ENCODE measurements at places on chromosomes 13 and 19. TPM values are rescaled to one million over a fixed set of nuclear protein-coding genes. Genes with fewer than 3 reads are reported as not detected.

DNA sequence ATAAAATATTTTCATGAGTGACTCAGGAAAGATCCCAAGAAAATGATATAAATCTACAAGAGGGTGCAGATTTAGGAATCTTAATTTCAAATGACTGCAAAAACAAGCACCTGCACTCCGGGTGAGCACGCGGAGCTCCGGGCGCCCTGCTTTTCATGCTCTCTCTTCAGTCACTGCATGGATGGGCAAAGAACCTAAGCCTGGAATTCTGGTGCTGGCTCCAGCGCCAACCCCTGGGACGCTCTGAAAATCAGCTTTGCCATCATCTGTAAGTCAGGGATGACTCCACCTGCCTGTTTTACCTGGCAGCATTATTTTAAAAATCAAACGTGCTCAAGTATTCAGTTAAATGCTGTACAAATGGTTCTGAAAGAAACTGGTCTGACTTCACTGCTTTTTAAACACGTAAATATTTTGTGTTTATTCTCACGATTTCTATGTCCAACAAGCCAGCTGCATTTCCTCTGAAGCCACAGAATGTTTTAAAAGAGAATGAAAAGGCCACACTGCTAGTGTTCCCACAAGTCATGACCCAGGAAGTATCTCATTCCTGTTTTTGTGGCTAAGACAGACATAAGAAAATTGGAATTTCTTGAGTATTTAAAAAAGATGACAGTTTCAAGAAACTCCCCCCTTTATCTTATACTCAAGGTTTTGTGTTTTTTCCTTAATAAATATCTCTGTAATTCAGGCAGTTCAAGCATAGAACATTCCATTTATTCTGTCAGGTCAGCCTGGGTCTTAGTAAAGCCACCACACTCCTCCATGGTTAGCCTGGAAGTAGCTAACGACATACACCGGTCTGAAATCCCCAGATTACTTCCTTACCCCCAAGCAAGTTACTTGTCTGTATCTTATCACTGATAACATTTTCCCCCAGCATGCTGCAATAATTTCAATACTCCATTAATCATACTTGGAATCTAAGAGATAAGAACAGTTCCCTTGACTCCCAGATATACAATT is 81.1 kb downstream of the COL4A1 start:
- no peak for DNase-seq

DNA sequence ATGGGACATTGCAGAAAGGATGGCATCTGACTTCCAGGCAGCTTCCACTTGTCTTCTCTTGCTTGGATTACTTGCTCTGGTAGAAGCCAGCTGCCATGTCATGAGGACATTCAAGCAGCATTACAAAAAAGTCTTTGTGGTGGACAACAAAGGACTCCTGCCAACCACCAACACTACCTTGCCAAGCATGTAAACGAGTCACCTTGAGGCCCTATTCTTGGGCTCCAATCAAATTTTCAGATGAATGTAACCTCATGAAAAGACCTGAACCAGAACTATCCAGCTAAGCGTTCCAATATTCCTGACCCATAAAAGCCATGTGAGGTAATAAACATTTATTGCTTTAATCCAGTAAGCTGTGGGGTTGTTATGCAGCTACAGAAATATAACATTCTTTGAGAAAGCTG is 12.5 kb downstream of the PROSER1 start:
- DNase-seq: no peak

GRCh38 chr13:69751259-69751658 is 356.4 kb upstream of the ATXN8OS start:
- DNase-seq: no peak

The INSR gene
- 71.9 TPM for total RNA-seq

The PLPPR3 gene
- total RNA-seq: not detected

DNA sequence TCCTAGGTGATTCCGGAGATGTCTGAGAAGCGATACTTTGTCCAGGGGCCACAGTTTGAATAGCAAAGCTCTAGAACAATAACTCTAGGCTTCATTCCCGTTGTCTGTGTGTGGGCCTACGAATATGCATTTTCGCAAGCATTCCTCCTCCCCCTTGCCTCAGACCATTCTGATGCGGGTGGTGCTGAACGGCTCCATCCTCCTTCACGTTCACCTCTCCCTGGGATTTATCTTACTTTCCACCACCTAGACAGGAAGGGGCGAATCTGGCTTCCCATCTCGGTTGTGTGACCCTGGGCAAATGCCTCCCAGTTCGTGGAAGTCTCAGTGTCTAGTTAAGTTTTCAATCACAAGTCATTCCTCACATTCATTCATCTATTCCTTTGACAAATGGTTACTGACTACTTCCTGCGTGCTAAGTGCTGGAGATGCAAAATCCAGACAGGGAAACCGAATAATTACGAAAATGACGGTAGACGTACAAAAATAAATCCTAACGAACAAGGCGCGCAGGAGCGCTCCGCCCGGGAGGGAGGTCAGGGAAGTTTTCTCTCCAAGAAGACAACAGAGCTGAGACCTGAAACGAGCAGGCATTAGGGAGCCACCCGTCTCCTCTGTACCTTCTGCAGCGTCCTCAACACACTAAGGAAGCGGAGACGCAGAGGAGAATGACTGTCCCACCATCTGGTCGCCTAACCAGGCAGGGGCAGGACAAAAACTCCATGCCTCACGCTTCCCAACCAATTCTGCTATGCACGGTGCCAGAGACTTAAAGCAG is 1.3 kb upstream of the CNOT3 start:
- no peak for DNase-seq

DNA sequence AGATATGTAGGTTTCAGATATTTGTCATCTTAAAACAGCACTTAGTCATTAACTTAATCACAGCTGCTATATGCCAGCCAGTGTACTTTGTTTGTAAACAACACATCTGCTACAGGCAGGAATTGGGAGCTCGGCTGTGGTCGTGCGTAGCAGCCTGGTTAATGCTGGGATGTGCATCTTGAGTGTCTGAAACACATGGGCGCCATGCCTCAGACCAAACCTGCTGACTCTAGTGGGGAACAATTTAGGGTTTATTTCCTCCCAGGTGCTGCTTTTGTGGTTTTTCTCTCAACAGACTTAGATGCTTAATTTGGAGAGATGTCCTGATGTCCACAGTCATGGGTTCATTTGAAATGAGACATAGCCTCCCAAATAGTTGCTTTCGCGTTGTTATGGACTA is 238.5 kb upstream of the TMTC4 start:
- DNase-seq: no peak

DNA sequence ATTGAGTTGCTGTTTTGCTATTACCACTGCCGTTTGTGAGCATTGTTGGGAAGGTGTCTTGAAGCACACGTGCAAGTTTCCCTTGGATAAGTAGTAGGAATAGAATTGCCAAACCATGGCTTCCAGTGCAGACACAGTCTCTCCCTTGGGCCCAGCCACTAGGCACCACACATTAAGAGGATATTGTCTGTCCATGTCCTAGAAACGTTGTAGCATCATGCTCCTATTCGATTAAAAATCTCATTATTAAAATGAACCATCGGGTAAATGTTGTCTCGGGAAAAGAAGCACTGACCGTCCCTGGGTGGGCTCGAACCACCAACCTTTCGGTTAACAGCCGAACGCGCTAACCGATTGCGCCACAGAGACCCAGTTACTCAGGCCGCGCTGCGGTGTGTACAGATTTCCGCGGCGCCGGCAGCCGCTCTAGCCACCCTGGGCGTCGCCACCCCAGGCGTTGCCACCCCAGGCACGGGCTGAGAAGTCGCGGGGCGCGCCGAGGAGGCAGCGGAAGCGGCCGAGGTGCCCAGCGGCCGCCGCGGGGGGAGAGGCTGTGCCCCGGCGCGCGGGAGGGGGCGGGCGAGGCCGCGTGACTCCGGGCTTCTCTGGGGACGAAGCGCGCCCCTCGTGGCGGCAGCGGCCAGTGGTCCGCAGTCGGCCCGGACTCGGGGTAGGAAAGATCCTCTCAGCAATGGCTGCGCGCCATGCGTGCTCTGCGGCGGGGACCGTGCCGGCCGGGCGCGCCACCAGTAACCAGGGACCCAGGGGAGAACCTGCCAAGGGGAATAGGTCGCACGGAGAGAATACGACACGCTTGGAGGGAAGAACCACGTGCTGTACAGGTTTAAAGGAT is 56.2 kb downstream of the USPL1 start:
- DNase-seq: peak; percentile 92

DNA sequence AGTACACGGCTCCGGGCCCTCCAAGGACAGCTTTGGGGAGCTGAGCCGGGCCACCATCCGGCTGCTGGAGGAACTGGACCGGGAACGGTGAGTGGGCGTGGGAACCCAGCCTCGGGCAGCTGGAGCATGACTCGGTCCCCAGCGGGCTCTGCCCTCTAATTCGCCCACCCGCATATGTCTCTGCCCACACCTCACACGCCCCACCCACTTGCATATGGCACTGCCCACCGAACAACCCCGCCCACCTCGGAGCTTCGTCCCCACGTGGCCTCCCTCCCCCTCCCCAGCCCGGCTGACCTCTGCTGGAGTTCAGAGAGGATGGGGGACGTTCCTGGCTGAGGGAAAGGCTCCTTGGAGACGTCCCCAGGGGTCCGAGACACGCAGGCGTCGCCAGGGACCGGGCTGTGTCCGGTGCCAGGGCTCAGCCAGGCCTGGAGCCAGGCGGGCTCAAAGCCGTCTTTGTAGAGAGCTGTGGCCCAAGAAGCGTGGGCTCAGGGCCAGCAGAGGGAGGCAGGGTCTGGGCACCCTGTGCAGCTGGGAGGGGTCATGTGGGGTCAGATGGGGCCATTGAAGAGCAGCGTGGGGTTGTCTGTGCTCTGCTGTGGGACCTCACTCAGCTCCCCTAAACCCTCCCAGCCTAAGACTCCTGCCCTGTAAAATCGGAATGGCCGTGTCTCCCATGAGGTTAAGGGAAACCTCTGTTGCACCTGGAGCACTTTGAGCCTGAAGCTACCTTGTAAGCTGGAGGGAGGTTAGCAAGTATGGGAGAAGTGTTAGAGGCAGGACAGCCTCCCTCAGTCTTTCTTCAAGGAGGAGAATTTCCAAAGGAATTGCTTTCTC is 3.8 kb downstream of the APC2 start:
- DNase-seq: no peak
